ENCODE measurements at places on chromosomes 6 and 20.

GRCh38 chr20:53609491-53610445 lies 16.1 kb upstream of the ZNF217 start:
- peak; percentile 51 for DNase-seq

DNA sequence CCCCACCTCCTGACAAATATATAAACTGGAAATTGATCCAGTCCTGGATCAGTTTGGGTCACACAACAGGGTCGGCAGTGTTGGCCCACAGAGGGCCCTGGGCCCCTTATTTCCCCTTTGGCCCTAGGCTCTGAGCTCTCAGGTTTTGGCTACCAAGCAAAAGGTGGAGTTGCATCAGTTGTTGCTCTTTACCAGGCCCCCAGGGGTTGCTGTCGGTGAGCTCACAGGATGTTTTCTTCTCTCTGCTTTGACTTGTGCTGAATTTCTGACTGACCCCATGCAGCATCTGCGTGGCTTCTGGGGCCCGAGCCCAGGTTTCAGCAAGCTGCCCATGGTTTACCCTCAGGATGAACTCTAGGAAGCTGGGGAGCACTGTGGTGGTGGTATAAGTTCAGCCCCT lies 44.6 kb downstream of the PPARD start:
- no peak for DNase-seq

DNA sequence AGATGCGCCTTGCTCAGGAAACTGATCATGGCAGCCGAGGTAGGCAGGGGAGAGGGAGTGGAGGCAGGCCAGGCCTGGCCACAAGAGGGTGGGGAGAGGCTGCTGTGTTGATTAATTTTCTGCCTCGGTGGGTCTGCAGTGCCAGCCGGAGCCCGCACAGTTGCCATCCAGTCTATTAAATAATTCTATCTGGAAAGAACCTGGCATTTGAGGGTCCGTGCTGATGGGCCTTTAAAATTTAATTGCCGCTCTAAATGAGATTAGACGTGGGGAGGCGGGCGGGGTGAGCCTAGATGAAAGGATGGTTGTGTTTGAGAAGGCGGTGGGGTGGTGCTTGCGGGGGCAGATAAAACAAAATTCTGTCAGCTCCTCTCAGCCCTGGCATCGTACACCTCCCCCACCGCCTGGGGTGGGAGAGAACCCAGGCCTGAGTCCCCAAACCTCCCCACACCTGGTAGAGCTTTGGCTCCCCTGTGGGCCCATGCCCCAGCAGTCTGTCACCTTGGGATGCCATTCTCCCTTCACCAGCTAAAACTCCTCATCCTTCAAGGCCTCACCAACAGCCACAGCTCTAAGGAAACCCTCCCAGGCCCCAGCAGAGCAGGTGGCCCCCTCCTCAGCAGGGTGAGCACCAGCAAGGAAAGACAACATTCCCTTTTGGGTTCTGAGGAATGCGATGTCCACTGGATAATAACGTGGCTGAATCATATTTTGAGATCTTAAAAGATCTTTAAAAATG lies 167.3 kb downstream of the GRM4 start:
- DNase-seq, result no peak

DNA sequence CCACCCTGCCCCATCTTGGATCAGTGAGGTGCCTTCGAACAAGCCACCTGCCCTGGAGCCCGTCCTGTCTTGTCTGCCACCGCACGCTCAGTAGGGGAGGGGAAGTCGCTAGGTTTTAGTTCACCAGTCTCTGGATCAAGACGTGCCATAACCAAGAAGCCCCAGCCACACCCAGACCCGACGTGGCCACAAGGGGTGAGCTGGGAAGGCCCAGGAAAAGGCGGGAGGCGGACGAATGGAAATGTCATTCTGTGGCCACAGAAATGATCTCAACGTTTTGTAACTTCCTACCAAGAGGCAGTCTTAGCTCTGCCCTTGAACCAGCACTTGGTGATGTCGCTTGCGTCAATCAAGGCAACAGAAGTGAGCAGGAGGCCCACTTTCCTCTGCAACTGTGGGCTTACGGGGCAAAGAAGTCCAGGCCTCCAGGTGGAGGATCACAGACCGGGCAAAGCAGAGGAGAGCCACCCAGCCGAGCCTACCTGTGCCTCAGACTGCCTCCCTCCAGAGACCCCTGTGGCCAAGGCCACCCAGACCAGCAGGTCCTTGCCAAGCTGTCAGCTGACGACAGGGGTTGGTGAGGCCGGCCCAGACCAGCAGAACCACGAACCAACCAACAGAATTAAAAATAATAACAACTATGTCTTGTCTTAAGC lies 14.5 kb downstream of the GMEB2 start:
- no peak for DNase-seq

- no peak for DNase-seq
Observed at GRCh38 chr6:106925948-106926347, 48.6 kb downstream of the CD24 start.

DNA sequence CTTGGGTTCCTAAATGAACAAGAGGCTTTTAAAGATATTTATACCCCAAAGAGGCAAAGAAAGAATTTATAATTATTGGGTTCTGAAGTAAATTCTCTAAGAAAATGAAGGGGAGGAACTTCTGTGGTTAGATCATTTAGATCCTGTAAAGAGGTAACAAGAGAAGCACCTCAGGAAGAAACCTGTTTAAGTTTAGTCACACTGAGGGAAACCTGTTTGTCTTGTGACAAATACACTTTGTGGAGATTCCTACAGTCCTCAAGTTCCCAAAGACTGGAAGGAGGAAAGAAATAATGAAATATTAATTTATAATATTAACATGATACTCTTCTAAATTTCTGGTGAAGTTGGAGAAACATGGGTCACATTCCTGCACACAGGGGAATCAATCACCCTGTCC lies 647.5 kb downstream of the EYS start:
- DNase-seq, result no peak

DNA sequence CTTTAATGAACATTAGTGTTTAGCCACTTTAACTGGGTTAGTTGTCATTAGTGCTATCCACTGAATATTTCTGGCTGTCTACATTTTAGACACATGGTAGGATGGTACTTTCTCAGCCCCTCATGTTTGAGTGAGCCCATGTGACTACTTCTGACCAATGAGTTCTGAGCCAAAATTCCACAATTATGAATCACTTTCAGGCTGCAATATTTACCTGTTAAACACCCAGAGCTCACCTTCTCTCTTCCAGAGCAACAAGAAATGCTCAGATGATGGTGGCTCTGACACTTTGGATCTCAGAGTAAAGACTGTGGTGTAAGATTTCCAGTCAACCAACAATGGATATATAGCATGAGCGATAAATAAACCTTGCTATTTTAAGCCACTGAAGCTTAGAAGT lies 24.8 kb downstream of the SPACA1 start:
- no peak for DNase-seq

GRCh38 chr6:89970609-89971337 lies 76.5 kb downstream of the GJA10 start:
- peak; percentile 69 for DNase-seq

DNA sequence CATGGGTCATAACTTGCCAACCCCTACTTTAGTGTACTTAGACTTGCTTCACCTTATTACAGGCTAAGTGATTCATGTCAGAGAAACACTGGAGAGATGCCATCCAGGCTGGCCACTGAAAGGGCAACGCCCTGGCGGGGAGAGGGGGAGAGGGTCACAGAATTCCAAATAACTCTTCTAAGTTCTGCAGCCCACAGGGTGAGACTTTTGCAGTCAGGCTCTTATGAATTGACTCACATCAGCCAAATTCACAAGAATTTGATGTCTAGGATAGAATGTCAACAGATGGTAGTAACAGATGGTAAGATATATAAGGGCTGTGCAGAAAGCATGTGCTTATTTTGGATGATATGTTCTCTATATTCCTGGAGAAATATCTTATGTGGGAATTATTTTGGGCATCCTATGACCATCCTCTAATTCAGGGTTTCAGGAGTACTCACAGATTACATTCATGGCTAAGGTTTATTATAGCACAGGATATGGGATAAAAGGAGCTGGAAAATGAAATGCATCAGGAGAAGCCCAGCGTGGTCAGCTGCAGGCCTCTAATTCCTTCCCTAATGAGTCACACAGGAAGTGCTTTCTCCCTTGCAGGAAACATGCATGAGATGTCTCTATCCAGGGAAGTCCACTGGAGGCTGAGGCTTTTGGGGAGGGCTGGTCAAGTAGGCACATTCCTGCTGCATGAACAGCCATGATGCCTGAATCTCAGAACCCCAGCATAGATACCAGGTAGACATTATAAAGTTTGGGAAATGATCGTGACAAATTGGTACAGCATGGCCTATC lies 58.7 kb upstream of the RIN2 start:
- DNase-seq, result no peak

DNA sequence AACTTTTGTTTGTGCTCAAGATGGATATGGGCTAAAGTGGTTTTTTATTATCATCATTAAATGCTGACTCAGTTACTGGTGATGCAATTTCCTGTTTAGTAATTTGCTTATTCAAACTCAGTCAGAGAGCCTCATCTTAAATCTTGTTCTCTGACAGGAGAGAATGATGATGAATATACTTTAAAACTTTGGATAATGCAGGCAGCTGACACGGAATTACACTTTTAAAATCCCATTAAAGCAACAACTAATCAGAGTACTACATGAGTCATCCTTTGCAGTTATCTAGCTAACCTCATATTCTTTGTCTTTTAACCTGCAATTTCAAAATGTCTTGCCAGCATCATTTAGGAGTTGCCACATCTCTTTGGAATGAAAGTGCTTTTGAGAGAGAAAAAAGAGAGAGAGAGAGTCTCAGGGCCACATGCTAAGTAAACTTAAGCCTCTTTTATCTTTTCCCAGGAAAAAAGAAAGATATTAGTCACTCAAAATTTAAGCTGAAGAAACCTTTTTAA lies 9.2 kb upstream of the C6orf141 start:
- DNase-seq, result peak; percentile 31

DNA sequence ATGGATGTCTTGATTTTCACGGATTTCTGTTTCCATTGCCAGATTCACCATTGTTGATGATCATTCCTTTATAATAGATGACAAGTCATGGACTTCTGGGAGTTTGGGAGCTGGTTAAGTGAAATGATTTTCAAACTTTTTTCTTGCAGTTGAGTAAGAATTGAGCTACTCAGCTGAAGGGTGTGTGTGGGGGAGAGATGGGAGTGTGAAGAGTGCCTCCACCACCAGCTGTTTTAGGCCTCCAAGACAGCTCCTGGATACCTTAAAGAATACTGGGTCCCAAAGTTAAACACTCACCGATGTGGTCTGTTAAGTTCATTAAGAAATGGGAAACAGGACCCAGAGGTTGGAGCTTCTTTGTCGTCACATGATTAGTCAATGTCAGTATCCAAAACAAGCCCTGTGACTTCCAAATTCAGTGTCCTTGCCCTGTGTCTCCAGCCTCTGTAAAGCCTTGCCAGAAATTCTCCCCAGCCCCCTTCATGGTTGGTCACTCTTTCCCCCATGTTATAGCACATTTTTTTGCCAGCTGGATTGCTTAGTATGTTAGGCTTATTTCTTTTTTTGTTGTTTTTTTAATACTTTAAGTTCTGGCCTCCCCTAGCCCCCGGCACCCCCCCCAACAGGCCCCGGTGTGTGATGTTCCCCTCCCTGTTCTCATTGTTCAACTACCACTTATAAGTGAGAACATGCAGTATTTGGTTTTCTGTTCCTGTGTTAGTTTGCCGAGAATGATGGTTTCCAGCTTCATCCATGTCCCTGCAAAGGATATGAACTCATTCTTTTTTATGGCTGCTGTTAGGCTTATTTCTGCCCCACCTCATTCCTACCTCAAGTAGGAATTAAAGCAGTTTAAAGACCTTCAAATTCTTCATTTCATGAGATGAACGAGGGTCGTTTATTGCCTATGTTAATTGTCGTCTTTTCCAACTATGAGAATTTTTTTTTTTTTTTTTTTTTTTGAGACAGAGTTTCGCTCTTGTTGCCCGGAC lies 26.9 kb downstream of the BICRAL start:
- no peak for DNase-seq

Data from K562 (cell line).